ENCODE measurements at places on chromosomes 5 and 9. TPM values are rescaled to one million over a fixed set of nuclear protein-coding genes. Genes with fewer than 3 reads are reported as not detected.
A peak's percentile ranks its signal among the peaks of the same experiment; 100 is the strongest.

- no peak for DNase-seq
Observed at GRCh38 chr9:76161106-76161505, 233.1 kb downstream of the RFK start.

TLX3 gene
- not detected for polyA plus RNA-seq

NEUROG1 gene
- not detected for polyA plus RNA-seq

DNA sequence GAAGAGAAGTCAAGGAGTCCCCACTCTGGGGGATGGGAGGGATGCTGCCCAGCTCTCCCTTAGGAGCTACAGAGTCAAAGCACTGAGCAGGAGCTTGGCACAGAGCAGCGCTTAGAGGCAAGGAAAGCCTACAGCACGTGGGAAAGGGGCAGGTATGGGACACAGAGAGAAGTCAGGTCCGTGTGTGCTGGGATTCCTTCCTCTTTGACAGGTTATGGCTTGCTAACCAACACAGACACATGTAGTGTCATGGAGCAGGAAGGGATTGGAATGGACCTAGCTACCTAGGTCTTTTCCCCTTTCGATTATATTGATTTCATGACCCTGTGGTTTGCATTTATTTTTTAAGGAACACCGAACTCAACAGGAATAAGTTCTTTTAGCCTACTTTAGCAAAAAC is 208.5 kb upstream of the TUT7 start:
- DNase-seq = no peak

DNA sequence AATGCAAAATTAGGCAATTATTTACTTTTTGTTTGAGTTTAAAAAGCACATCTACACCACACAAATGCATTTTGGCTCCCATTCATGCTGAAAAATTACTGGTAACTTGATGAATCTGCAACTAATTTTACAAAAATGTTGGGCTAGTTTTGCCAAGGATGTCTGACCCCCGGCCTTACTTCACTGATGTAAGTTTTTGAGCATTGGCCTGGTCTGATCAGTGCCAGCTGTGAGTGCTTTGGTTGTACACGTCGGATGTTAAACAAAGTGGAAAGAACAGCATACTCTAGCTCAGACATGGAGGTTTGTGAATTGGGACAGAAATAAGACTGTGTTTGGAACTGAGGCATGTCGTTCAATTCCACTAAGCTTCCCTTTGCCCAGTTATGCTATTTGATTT is 1044.2 kb downstream of the TLE4 start:
- DNase-seq = no peak

- no peak for DNase-seq
Observed at GRCh38 chr5:114415760-114416159, 53.9 kb downstream of the KCNN2 start.

- no peak for DNase-seq
Observed at GRCh38 chr5:90071066-90071465, 338.5 kb downstream of the CETN3 start.

PLAC8L1 gene
- polyA plus RNA-seq = not detected

- no peak for DNase-seq
Observed at GRCh38 chr5:60843386-60843935, 608 bp downstream of the ELOVL7 start.

DNA sequence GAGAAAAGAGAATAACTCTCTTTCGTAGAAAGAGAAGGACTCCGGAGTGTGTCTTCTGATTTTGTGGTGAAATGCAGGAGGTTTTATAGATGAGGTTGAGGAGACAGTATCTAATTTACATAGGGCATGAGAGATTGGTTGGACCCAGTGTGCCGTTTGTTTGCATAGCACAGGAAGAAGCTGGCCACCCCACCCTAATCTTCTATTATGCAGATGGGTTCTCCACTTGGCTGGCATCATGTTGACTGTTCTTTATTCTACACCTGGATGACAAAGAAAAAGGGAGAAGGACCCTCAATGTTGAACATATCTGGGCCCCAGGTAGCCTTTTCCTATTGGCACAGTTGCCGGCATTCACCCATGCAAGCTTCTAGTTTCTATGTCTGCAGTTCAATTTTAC is 23.2 kb upstream of the MINAR2 start:
- DNase-seq = no peak

DNA sequence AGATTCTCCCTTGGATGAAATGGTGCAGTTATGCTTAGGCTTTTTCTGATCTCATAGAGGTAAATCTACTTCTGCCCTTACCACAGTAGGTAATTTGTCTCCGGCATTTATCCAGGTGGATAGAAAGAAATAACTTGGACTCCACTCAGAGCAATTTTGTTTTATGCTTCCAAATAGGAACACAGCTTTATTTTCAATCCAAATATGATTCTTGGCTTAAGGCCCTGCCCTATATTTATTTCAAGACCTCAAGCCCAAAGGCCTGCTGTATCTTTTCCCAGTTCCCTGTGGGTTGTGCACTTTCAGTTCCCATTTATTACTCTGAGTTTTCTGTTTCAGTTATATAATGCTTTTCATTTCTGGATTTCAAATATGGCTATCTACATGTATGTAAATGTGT is 274.2 kb upstream of the SMC2 start:
- DNase-seq = no peak

IL5 gene
- not detected for polyA plus RNA-seq

DNA sequence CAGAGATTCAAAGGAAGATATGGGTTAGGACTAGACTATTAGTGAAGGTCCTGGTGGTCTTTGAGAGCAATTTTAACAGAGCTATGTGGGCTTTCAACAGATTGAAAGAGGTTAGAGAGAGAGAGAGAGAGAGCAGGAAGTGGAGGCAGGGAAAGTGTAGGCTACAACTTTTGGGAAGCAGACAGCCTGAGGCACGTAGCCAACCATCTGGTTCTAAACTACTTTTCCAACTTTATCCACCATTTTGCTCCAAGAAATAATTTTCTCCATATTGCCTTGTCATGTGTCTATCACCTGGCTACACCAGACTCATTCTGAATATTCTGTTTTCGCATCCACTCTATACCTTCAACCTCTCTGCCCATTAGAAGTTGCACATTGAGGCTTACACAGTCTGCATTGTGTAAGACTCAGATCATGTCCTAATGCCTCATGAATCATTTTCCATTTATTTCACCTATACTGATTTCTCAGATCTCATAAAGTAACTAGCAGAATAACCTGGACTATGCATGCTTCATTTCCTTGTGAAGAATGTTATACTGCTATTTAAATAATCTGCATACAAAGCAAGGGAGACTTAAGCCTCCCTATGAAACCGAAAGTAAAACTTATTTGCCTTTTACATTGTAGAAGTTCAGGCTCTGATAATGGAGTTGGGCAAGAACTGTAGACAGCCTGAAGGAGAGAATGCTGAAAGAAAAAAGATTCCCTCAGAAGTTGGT is 235.6 kb downstream of the ELAVL2 start:
- no peak for DNase-seq

DNA sequence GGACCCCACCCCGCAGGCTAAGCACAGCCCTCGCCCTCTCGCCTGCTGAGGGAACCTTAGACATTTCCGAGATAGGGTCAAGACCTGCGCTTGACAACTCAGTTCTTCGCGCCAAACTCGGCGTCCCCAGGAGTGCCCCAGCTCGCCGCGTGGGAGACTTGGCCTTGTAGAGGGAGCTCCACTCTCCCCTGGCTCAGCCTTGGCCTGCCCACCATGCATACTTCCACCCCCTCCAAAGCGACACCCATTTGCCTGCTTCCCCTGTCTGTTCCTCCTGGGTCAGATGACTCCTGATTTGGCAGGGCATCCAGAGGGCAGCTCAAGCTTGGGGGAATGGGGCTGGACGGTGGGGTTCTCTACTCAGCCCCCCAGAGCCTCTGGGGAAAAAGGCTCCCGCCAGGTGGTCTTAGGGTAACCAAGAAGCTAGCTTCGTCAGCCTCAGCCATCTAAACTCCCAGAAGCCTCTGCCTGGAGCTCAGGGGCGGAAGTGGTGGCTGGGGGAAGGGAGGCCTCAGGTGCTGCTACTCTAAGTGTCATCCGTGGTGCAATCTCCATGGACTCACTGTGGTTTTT is 560 bp downstream of the DOCK2 start:
- DNase-seq = peak; percentile 63

GPRIN1 gene
- polyA plus RNA-seq = 0.34 TPM

- no peak for DNase-seq
Observed at GRCh38 chr5:147051193-147051592, 172.6 kb upstream of the PPP2R2B start.

PPP1R2B gene
- 0.17 TPM for polyA plus RNA-seq

DNA sequence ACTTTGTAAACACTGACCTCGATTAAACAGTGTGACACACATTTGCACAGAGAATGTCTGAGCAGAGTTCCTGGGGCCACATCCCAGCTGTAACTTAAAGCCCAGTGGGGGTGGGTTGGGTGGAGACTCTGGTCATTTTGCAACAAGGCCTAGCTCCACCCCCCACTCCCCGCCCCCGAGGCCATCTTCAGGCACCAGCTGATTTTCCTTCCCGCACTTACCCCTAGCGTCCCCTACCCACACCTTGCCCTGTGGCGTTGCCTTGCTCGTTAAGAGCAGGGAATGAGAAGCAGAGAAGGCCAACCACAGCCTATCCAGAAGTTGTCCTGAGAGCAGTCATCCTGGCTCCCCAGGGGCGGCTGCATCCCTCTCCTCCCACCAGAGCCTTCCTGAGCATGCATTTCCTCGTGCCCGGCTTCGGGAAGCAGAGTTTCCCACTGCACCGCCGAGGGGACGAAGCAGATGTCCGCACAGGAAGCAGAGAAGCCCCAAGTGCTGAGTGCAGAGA is 101.7 kb upstream of the SARDH start:
- no peak for DNase-seq

GRCh38 chr5:158451993-158452672 is 593.2 kb upstream of the CLINT1 start:
- DNase-seq = no peak

NAA35 gene
- 15.2 TPM for polyA plus RNA-seq

SRA1 gene
- 44.5 TPM for polyA plus RNA-seq

PCDHGA10 gene
- polyA plus RNA-seq = not detected

SPATA31A1 gene
- polyA plus RNA-seq = not detected

C1QTNF2 gene
- not detected for polyA plus RNA-seq

GRCh38 chr5:157947156-157947555 is 88.2 kb upstream of the CLINT1 start:
- no peak for DNase-seq

DNA sequence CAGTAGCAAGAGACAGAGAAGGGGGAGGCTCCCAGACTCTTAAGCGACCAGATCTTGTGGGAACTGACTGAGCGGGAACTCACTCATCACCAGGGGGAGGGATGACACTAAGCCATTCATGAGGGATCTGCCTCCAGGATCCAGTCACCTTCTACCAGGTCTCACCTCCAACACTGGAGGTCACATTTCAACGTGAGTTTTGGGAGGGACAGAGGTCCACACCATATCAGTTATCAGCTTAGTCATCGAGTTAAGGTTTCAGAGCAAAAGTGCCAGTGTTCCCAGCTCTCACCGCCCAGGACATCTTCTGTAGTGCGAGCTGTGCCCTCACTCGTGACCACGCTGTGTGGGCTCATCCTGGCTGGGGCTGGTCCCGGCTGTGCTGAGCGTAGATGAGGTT is 98.7 kb upstream of the CACNA1B start:
- no peak for DNase-seq

UBE2D2 gene
- 243 TPM for polyA plus RNA-seq

GRCh38 chr9:97411440-97411788 is 482 bp upstream of the TDRD7 start:
- no peak for DNase-seq

- no peak for DNase-seq
Observed at GRCh38 chr5:11596185-11596584, 308.1 kb downstream of the CTNND2 start.

- no peak for DNase-seq
Observed at GRCh38 chr5:66993882-66994281, 202.7 kb downstream of the CD180 start.

SLC6A3 gene
- not detected for polyA plus RNA-seq

DNA sequence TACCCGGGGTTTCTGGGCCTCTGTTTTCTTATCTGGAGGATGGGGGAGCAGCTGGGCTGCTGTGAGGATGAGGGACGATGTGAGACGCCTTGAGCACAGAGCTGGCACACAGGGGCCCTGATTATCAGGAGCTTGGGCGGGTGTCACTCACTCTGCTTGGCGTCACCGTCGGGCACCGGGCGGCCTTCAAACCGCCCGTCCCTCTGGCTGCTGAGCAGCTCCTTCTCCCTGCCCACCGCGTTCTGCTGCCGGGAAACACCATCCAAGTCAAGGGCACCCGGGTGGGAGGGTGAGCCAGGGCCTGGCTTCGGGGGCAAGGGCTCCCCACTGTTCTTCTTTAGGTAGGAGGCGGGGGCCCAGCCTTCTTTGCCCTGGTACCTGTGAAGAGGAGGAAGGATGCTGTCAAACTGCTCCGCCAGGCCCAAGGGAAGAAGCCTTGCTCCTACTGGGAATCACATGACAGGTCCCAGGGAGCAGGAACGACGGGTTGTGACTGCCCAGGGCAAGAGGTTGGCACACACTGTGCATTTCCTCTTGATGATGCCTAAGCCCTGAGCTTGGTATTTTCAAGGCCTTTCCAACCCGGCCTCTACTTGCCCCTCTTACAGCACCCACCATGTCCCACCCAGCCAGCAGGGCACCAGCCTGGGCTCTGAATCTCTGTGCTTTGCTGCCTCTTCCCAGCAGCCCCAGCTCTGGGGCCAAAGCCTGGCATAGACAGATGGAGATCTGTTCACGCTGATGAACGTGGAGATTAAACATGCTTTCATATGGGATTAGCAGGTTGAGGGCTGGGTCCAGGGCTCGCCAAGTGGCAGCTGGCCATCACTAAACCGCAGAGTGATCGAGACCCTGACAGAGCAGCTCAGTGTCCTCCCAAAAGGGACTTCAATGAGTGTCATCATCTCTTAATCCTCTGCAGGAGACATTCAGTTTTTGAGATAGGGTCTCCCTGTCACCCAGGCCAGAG is 66.9 kb upstream of the UBTD2 start:
- no peak for DNase-seq

DNA sequence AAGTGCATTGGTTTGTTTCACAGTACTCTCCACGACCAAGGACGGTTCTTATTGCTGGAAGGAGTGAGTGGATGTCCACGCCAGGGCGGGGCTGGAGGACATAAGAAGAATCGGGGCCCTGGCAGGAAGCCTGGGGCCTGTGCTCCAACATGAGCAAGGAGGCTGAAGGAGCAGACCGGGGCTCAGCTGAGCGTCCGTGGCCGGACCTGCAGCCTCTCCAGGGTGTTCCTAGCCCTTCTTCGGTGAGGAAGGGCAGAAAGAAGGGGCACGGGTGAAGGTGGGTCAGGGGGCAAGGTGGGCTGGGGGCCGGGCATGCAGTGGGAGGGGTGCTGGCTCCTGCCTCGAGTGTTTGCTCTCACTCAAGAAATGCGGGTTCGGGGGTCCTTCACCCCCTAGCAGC is 18.1 kb downstream of the FAM78A start:
- DNase-seq = no peak

- DNase-seq = no peak
Observed at GRCh38 chr5:104702212-104702611, 1139.6 kb upstream of the NUDT12 start.

- no peak for DNase-seq
Observed at GRCh38 chr9:91395553-91396471, 27.8 kb downstream of the NFIL3 start.

- no peak for DNase-seq
Observed at GRCh38 chr9:137294091-137294680, 7.9 kb downstream of the NRARP start.
